ENCODE measurements at places on chromosomes 2 and 18.
A peak's percentile ranks its signal among the peaks of the same experiment; 100 is the strongest.

DNA sequence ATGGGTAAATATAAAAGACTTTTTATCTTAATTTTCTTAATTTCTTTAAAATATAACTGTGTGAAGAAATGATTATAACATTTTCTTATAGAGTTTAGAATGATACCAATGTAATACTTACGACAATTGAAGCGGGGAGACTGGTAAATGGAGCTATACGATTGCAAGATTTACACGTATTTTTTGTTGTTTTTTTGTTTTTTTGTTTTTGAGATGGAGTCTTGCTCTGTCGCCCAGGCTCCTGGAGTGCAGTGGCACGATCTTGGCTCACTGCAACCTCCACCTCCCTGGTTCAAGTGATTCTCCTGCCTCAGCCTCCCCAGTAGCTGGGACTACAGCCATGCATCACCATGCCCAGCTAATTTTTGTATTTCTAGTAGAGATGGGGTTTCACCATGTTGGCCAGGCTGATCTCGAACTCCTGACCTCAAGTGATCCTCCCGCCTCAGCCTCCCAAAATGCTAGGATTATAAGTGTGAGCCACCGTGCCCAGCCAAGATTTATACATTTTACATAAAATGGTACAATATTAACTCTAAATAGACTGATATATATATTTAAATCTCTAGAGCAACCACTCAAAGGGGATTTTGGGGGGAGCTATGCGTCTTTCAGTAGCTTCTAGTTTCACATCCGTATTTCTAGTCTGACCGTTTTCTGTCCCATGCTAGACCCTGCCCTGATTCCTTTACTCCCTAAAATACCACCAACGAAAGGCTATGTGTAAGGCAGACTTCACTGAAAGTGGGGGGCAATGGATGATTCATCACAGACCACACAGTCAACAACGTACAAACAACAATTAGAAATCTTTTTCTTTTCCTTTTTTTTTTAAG is 28.2 kb upstream of the ATG16L1 start:
- no peak for DNase-seq

- DNase-seq, result no peak
These were observed 32.8 kb downstream of the FAM178B start for GRCh38 chr2:96953611-96953978.

DNA sequence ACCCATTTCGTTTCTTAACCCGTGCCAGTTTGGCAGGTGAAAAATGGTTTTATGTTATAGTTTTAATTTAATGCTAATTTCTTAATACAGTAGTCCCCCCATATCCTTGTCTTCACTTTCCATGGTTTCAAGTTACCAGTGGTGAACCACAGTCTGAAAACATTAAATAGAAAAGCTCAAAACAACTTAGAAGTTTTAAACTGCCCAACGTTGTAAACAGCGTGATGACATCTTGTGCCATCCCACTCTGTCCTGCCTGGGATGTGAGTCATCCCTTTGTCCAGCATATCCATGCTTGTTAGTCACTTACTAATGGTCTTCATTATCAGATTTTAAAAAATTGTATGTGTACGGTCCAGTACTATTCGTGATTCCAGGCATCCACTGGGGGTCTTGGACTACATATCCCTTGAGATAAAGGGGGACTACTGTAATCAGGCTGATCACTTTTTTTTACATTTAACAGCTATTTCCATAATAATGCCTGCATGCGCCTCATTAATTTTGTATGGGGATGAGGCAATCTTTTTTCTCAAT is 31.9 kb downstream of the SLC66A3 start:
- no peak for DNase-seq

DNA sequence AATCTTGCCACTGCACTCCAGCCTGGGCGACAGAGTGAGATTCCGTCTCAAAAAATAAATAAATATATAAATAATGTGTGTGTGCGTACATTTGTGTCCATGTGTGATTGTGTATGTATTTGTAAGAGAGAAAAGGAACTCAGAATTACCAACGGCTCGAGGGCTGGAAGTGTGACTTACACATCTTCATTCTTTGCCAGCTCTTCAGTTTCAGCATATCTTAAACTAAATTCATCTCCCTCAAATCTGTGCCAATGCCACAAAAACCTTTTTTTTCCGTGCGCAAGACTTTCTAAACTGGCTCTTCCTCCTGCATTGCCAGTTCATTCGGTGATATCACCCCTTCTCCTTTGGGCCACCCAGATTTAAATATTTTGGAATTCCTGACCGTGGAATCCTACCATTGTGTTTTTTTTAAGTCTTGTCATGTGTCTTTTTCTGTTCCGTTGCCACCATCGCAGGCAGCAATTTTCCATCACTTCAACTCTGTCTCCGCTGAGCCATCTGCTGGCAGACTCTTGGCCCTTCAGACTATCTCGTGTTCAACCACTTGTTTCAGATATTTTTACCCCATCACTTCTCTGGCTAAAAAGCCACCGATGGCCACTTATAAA is 77.0 kb upstream of the ZNF532 start:
- no peak for DNase-seq

GRCh38 chr2:52542297-52542696 is 1225.3 kb upstream of the CHAC2 start:
- no peak for DNase-seq

GRCh38 chr18:22432657-22433137 is 15.0 kb upstream of the CTAGE1 start:
- DNase-seq, result no peak

DNA sequence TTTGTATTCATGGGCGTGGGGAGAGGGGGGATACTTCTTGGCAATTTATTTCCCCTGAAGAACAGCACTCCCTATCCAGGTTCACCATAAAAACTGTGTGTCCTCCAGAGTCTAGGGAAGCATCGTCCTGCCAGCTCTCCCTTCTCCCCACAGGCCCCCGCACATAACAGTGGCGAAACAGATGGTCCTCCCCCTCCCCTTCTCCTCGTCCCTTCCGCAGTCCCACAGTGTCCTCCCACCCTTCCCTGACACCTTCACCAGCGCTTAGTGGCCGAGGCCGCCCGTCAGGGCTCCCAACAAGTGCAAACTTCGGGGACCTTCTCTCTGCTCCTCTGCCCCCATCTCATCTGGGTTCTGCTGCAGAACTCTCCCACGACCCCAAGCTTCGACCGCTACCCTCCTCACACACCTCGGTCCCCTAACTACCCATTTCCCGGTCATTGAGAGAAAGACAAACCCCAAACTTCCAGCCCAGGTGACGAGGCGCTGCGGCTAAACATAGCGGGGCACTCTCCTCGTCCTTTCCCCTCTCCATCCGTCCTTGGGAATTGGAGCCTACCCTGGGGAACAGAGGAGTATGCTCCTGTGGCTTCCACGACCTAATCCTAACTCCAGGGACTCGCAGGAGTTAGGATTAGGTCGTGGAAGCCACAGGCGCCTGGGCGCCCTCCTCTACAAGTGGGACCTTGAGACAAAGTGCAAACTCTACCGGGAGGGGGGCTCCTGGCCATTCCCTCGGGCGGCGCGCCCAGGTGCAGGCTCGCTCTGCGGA is 971 bp downstream of the ZNF385B start:
- no peak for DNase-seq

DNA sequence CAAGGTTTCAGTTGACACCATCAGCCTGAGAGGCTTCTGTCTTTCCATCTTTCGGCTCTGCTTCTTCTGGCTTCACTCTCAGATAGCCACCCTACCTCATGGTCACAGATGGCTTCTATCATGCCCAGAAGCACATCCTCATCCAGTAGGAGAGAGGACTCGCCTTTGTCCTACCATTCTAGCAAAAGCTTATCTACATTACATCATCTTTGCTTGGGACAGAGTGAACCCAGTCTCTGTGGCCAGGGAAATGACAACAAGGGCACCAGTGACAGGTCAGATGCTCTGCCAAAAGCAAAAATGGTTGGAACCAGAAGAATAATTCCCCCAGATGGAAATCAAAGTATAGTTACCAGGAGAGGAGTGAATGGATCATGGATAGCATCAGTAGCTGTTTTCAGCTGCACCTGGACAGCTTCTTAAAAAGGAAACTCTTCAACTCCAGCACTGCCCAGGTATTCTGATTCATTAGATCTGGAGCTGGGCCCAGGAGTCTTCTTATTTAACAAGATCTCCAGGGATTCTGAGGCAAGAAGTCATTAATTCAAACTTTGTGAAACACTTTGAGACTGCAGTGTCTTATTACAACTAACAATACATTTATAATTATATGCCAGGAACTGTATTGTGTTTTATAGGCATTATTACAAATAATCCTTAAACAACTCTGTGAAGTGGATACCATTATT is 257.7 kb upstream of the UBE2E3 start:
- peak; percentile 56 for DNase-seq

GRCh38 chr18:41226911-41227310 is 728.1 kb upstream of the PIK3C3 start:
- peak; percentile 61 for DNase-seq

- DNase-seq, result no peak
These were observed 167.2 kb upstream of the PIEZO2 start for GRCh38 chr18:11316546-11316945.

Data from NCI-H446 (cell line).